ENCODE measurements at places on chromosomes 7 and 10.
A peak's percentile ranks its signal among the peaks of the same experiment; 100 is the strongest.

DNA sequence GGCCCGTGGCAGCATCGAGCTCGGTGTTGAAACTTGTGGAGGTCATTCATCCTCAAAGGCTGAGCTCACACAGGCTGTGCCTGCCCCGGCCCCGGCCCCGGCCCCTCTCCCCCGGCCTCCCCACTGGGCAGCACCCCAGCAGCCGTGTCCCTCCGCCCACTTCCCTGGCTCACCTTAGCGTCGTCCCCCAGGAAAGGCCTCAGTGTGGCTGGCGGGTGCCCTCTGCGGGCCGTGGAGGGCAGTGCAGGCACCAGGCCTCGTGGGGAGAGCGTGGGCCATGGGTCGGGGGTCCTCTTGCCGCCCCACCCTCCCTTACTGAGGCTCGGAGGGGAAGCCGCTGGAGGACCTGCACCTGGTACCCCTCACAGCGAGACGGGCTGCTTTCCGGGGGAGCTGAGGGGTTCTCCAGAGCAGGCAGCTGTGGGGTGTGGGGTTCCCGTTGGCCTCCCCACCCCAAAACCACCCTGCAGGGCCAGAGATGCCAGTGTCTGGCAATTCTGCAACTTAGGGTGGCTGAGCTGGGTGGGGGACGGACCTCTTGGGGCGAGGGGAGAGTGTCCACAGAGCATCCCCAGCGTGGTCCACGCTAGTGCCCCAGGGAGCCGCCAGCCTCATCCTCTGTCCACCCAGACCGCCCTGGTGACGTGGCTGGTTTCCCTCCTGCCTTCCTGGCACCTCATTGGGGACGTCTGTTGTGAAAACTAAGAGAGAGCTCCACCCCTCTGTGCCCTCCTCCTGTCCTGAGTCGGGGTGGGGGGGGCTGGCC, 44.2 kb upstream of the DPYSL4 start:
- DNase-seq, result no peak

DNA sequence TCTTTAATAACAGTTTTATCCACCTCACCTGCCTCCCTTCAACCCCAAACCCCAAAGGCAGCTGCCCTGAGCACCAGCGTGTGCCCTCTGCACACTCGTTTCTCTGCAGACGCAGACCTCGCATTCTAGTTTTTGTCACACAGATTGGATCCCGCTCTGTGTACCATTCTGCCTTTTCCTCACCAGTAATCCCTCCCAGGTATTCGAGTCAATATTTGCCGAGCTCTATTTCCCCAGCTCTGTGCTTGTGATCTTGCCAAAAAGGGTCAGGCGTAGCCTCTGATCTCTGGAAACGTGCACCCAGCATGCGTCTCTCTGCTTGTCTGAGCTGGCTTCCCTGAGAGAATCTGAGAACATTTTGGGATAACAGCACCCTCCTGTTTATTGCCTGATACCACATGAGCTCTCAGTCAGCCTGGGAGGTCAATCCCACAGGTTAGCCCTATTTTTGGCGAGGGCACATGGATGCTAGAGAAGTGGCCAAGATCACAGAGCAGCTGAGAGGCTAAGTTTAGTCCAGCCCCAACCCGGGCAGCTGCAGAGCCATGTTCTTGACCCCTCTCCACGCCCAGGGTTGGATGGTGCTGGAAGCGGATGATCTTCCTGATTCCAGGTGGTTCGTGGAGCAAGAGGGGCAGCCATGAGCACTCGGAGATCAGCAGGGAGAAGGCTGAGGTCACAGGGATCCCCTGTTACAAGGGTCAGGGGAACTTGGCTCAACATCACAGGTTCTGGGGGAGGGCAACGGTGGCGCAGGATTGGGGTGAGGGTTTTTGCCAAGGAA, 29.1 kb downstream of the FOXL3 start:
- DNase-seq, result no peak

DNA sequence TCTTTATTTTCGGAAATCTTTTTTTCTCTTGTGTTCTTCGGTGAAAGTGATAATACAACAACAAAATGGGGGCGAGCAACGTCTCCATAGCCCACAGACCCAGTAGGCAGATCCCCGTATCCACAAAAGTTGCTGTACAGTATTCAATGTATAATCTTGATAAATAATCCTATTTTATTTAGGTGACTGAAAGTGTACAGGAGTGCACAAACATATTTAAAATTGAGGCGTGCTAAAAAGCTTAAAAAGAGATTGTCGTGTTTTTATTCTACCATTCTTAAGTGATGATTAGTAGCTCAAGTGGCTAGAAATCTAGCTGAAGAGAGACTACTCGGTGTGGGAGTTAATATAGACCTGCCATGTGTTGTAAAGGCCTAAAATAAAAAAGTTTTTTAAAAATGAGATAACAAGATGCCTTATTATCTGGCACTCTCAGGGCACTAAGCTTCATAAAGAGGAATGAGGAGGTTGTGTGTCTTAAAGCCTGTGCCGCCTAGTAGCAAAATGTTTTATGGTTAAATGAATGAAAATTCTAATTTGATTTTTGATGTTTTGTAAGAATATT, 1.6 kb downstream of the CAPZA2 start:
- DNase-seq, result no peak

DNA sequence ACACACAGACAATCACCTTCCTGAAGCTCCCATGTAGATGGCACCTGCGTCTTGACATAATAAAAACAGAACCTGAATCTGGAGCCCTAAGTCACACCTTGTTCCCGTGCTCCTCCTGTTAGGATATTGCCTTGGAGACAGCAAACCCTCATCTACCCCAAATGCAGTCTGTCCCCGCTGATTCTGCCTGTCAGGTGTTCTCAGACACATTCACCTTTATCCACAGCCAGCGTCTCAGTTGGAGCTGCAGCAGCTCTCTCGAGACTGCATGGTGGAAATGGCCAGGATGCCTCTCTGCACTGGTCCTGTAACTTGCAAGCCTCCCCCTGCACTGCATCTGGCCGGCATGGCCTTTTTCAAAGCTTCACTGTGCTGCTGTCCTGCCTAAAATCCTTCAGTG, 218.0 kb upstream of the ZNF32 start:
- no peak for DNase-seq

DNA sequence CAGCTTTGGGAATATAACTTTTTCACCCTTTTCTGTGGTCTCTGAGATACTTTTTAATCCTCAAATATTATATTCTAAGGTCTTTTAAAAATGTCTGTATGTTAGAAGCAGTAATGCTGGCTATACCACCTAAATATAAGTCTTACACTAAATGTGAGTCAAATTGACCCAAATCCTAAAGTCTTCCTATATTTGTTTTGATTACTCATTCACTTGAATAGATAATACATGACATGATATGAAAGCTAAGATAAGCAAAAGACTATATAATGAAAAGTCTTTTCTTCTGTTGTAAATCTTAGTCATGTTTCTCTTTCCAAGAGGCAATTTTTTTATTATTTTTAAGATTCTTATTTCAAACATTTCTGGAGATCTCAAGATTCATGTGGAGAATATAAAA, 64.2 kb downstream of the HDAC9 start:
- no peak for DNase-seq

GRCh38 chr7:137715533-137715932, 131.2 kb downstream of the DGKI start:
- no peak for DNase-seq

GRCh38 chr10:17771017-17771416, 19.0 kb downstream of the TMEM236 start:
- no peak for DNase-seq

DNA sequence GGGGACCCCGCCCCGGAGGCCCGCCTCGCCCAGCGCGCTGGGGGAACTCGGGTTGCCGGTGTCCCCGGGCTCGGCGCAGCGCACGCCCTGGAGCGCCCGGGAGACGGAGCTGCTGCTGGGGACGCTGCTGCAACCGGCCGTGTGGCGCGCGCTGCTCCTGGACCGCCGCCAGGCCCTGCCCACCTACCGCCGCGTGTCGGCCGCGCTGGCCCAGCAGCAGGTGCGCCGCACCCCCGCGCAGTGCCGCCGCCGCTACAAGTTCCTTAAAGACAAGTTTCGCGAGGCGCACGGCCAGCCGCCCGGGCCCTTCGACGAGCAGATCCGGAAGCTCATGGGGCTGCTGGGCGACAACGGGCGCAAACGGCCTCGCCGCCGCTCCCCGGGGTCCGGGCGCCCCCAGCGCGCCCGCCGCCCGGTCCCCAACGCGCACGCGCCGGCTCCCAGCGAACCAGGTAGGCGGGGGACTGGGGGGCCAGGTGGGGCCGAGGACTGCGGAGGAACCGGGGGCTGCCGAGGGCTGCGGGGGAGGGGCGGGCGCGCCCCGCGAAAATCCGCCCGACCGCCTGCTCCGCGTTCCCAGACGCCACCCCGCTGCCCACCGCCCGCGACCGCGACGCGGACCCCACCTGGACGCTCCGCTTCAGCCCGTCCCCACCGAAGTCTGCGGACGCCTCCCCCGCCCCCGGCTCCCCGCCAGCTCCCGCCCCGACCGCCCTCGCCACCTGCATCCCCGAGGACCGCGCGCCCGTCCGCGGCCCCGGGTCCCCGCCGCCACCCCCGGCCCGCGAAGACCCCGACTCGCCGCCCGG, 574 bp downstream of the UTF1 start:
- DNase-seq, result no peak

DNA sequence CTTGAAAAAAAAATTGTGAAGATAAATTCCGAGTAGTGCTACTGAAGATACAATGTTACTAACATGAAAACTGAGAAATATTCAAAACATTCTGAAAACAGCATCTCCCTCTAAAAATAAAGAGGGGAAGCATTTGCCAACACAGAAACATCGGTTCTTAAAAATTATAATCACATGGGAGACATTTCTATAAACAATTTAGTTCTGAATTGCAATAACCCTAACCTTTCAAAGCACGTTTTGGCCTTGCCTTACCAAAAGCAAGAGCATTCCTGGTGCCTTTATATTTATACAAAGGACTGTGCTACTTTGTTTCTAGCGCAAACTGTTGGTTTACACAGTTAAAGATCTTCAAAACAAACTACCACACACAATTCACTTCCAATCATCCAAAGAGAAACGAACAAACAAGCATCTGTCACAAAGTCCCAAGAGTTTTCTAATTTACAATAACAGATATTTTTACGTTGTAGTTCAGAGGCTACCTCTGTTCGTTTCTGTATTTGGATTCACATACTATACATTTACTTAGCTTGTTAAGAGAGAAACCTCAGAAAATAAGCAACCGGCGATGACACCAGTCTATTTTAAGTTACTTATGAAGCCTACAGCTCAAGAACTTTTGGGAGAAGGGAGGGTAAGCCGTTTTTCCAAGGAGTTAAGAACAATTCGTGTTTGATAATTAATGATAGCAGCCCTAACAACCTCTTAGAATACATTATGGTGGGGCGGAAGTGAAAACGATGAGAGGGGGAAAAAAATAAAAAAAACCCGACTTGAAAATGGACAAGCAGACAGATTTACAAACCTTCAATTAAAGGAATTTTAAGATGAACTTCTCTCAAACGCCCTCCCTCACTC, 1.3 kb downstream of the ABI1 start:
- DNase-seq, result peak; percentile 9

DNA sequence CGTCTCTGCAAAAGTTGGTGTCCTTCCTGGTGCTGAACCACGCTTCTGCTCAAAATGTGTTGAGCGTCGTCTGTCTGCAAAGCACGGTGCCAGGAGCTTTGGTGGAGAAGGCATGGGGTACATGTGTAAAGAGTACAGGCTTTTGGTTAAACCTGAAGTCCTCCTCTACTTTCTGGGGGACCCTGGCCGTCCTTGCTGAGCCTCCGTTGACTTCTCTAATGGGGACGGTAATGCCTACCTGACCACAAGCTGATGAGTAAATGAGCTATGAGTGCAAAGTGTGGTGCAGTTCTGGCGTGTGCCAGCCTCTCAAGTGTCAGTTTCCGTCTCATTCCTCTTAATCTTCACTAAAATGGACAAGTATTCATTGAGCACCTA, 527 bp upstream of the HERPUD2 start:
- no peak for DNase-seq

DNA sequence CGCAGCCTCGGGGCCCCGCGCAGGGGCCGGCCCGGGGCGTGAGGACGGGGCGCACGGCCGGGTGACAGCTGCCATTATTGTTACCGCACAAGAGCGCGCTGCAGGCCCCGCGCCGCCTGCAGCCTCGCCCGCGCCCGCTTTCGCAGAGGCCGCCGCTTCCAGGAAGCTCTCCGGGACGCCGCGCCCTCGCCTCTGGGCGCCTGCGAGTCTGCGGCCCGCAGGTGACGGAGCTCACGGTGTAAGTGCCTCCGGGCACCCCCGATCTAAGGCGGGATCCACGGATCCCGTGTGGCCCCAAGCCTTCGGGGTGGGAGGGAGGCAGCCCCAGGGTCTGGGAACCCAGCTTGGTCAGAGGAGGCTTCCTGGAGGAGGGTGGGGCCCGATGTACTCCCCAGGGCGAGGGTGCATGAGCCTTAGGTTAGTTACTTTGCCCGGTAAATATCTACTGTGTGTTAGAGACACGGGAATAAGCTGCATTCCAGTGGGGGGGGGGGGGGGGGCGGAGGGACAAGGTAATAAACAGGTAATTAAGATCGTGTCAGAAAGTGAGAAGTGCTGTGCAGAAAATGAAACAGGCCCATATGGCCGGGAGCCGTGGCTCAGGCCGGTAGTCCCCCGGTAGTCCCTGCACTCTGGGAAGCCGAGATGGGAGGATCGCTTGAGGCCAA, 638 bp downstream of the IQCE start:
- no peak for DNase-seq

DNA sequence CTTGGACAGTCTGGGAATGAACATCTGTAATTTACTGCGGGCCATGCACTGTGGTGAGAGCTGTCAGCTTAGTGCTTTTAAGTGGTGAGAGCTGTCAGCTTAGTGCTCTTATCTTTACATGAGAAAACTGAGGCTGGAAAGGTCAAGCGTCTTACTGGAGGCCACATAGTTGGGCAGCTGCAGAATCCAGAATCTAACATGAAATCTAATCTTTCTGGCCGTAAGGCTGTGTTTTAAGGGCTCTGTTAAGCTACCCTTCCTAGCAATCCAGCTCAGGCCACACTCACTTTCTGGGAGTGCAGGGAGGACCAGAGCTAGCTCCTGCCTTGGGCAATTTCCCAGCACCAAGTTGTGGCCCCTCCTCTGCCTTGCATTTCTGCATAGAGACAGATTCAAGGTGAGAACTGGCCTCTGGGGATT, 70.2 kb downstream of the SORCS3 start:
- DNase-seq, result no peak

GRCh38 chr7:132469264-132469663, 107.0 kb downstream of the PLXNA4 start:
- DNase-seq, result no peak

DNA sequence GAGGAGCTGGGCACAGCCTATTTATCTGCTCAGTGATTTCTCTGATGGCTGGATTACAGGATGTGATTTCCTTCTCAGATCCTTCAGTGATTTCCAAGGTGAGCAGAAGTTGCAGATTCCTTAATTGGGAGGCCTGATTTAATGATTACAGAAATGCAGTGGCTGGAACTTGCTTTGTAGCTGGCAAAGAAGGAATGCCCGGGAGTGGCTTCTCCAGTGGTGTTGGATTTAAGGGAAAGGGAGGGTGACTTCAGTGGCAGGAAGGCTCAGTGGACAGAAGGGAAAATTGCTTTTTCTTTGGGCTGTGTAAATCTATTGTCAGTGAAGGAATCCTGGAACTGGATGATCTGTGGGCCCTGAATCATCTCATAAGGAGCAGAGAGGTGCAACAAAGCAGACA, 5.1 kb downstream of the SORCS3 start:
- no peak for DNase-seq

- no peak for DNase-seq
These were observed 253.9 kb upstream of the FZD8 start for GRCh38 chr10:35896001-35896400.

Data from Jurkat, Clone E6-1 (cell line).